ENCODE measurements at places on chromosomes 5 and 9.

DNA sequence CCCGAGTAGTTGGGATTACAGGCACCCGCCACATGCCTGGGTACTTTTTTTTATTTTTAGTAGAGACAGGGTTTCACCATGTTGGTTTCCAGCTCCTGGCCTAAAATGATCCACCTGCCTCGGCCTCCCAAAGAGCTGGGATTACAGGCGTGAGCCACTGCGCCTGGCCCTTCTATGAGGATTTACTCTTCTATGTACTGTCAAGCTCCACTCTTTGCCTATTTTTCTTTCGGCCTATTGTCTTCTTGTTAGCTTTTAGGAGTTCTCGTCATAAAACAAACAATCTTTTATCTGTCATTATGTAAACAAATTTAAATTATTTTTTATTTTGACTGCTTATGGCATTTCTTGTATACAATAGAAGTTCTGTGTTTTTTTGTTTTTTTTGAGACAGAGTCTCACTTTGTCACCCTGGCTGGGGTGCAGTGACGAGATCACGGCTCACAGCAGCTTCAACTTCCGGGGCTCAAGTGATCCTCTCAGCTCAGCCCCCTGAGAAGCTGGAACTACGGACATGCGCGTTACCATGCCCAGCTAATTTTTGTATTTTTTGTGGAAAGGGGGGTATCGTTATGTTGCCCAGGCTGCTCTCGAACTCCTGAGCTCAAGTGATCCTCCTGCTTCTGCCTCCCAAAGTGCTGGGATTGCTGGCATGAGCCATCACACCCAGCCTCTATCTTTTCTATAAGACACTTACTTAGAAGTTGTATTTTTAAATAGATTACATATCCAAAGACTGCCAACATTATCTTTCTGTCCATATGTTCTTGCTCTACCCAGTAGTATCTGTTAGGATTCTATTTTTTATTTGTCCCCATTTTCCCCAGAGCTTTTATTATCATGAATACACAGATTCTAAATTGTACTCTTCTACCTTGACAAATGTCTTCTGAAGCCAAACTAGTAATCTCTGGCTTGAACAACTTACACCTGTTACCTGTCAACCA, 29.2 kb downstream of the CSNK1A1 start:
- no peak for DNase-seq

- no peak for DNase-seq
Observed at GRCh38 chr9:95089257-95090022, 228.1 kb downstream of the FANCC start.

- no peak for DNase-seq
Observed at GRCh38 chr9:98356326-98356725, 100.9 kb upstream of the TBC1D2 start.

DNA sequence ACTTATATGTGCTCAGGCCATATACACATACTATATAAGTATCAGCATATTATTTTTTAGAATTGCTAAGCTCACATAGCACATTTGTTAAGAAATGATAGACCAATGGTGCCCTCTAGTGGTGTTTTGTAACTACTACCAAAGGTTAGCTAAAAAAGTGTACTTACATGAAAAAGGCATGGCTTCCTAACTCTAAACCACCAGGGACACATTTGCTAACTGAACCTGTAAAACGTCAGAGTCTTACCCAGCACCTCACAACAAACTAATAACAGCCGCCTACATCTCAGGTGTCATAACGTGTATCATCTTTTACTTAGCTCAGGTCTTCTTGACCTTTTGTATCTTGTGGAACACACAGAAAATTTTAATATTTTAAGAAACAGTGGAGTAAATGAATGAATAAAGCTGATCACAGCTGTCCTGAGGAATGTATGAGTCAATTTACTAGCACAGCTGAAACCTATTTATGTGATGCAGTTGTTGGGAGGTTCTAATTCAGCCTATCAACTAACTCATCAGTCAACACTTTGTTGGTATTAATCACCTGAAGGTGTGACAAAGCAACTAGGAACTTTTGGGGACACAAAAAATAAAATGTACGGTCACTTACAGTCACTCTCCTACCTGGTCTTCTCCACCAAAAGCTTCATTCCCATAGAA, 72.9 kb downstream of the BAAT start:
- peak; percentile 28 for DNase-seq

GRCh38 chr9:5931657-5932056, 41.0 kb downstream of the MLANA start:
- DNase-seq = no peak

GRCh38 chr9:93664549-93665120, 88.3 kb downstream of the PHF2 start:
- no peak for DNase-seq

DNA sequence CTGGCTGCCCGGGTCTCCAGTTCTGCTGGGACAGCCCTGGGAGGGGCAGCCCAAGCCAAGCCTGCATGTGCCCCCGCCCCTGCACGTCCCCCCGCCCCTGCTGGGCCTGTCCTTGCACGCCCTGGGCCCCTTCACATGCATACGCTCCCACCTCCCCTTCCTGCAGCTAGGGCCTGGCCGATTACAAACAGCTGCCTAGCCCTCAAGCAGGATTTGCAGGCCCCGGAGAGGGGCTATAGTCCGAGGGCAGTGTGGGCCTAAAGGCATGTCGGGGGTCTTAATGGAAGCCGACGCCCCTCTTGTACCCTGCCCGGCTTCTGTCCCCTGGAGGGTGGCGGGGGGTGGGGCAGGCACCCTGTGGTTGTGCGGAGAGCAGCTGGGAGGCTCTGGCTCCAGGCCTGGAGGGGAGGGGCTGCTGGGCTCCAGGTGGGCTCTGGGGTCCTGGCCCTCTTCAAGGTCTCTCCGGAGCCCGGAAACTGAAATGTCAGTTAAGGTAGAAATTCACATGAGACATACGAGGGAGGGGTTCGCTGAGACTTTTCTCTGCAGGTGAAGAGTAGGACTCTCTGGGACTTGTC, 16.9 kb downstream of the COL5A1 start:
- no peak for DNase-seq

DNA sequence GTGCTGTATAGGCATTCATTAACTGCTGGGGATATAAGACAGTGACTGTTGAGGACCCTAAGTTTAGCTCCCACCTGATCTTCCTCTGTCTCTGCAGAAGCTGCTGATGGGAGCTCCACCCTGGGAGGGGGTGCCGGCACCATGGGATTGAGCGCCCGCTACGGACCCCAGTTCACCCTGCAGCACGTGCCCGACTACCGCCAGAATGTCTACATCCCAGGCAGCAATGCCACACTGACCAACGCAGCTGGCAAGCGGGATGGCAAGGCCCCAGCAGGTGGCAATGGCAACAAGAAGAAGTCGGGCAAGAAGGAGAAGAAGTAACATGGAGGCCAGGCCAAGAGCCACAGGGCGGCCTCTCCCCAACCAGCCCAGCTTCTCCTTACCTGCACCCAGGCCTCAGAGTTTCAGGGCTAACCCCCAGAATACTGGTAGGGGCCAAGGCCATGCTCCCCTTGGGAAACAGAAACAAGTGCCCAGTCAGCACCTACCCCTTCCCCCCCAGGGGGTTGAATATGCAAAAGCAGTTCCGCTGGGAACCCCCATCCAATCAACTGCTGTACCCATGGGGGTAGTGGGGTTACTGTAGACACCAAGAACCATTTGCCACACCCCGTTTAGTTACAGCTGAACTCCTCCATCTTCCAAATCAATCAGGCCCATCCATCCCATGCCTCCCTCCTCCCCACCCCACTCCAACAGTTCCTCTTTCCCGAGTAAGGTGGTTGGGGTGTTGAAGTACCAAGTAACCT, 22.1 kb downstream of the PCDHGC5 start:
- no peak for DNase-seq

GRCh38 chr9:101736717-101737116, 1.7 kb downstream of the GRIN3A start:
- no peak for DNase-seq

- DNase-seq = no peak
Observed at GRCh38 chr5:99116526-99116925, 187.7 kb upstream of the CHD1 start.

- no peak for DNase-seq
Observed at GRCh38 chr9:117473293-117473692, 58.4 kb upstream of the ASTN2 start.

DNA sequence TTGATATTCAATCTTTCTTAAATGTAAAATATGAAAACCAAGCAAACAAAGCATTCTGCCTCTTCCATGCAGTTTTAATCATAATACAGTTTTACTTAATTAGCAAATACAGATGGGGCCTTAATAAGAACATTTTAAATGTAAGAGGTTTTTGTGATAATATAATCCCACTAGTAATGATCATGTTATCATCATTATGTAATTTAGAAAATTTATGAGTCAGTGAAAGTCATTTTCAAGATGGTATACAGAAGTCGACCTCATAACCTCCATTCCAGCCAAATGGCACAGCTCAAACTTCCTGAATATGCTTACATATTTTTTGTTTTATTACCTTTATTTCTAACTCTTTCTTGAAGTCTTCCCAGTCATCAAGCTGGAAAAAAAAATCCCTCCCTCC, 102.2 kb upstream of the GNA14 start:
- no peak for DNase-seq

DNA sequence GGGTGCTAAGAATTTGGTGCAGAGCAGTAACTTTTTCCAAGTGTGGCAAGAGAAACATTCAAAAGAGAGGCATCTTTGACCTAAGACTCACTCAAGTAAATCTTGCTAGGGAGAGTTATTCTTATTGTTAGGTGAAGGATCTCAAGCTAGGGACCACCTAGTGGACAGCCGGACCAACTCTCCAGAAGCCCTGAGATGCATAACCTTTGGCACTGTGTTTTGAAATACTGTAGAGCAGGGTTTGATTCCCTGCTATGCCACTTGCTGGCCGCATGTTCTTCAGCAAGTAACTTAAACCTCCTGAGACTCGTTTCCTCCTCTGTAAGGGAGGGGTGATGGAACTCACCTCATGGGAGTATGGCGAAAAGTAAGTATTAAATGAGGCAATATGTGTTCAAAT, 336.1 kb upstream of the ADAMTSL1 start:
- no peak for DNase-seq

DNA sequence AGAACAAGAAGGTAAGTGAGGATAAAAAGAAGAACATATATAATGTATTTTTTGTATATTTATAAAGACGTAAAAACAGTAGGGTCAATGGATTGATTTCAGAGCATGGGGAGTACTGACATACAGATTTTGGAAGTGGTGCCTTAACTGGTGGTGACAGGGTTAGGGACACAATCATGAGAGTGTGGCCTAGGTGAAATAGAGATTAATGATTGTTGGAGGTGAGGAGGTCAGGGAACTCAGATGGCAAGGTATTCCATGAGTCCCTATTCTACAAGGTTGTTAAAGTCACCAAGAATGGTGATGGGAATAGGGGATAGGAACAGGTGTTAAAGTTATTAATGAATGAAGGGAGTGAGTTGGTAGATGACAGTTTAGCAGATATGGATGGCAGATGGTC, 210.8 kb downstream of the SEMA6A start:
- no peak for DNase-seq

GRCh38 chr5:58239731-58240130, 220.2 kb downstream of the PLK2 start:
- no peak for DNase-seq

DNA sequence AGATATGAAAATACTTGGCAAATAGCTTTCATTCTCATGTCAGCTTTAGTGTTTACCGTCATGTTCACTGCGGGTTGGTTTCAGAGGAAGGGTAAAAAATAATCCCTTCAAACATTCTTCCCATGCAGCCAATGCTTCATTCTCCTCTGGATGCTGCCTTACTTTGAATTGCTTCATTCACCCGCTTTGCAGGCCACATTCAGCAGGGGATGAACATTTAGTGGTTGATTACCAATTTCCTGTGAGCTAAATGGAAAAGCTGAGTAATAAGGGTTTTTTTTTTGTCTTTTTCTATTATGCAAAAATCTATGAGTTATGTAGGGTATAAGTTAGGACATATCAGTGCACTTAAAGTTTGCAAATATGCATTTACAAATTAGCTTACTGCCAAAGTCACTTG, 96.3 kb upstream of the MEF2C start:
- DNase-seq = no peak

Data from NCI-H187 (cell line).